ENCODE measurements at places on chromosomes 2 and 18.
A peak's percentile ranks its signal among the peaks of the same experiment; 100 is the strongest.

DNA sequence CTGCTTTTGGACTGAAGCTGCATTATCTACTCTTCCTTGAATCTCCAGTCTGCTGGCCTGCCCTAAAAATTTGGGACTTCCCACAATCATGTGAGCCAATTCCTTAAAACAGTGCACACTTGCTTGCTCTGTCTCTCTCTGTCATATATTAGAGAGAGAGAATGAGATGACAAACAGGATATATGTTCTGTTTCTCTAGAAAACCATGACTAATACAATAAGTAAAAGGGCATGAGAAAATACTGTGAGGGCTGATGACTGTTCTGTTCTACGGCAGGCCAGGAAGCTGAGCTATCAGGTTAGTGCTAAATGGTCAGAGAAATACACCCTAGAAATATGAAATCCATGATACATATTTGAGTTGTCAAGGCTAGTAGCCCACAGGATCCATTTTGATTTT lies 1896.8 kb upstream of the CELF4 start:
- no peak for DNase-seq

- DNase-seq: peak; percentile 5
Observed at GRCh38 chr18:42028247-42028832, 73.3 kb downstream of the PIK3C3 start.

DNA sequence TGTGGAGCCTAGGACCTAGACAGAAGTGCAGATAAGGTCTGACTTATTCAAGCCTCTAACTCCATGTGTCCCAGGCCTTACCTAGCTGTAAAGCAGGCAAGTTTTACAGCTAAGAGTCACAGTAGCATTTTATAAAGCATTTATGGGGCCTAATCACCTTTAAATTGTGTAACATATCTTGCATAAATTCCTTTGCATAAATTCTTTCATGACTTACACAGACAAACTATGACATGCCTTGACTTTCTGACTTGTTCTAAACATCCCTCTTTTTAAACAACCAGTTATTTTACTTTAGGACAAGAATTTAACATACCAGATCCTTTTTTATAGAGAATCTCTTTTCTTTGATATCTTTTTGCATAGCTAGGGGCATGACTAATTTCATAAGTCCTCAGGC lies 1257.8 kb upstream of the NRXN1 start:
- no peak for DNase-seq

- DNase-seq: no peak
Observed at GRCh38 chr2:230893841-230894781, 29.4 kb downstream of the ITM2C start.

GRCh38 chr18:42373584-42373983 lies 418.6 kb downstream of the PIK3C3 start:
- no peak for DNase-seq

- DNase-seq: no peak
Observed at GRCh38 chr2:60309941-60310660, 243.4 kb downstream of the BCL11A start.

DNA sequence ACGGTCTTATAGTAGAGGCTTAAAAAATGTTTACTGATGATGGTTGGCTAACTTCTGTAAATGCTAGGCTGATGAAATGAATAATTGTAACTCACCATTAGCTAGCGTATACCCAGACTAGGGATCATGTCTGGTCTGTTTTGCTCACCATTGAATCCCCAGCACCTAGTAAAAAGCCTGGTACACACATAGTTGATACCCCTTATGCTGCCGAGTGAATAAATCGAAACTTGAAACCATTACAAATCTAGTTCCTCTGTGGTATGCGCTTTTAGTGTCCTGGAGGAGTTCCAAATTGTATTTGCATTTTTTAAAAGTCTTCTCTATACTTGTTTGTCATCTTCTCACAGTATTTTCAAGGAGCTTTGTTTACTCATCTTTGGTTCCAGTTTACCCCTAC lies 1.3 kb downstream of the TAF1B start:
- DNase-seq: no peak

- DNase-seq: no peak
Observed at GRCh38 chr2:60899230-60899891, 18.0 kb downstream of the REL start.

DNA sequence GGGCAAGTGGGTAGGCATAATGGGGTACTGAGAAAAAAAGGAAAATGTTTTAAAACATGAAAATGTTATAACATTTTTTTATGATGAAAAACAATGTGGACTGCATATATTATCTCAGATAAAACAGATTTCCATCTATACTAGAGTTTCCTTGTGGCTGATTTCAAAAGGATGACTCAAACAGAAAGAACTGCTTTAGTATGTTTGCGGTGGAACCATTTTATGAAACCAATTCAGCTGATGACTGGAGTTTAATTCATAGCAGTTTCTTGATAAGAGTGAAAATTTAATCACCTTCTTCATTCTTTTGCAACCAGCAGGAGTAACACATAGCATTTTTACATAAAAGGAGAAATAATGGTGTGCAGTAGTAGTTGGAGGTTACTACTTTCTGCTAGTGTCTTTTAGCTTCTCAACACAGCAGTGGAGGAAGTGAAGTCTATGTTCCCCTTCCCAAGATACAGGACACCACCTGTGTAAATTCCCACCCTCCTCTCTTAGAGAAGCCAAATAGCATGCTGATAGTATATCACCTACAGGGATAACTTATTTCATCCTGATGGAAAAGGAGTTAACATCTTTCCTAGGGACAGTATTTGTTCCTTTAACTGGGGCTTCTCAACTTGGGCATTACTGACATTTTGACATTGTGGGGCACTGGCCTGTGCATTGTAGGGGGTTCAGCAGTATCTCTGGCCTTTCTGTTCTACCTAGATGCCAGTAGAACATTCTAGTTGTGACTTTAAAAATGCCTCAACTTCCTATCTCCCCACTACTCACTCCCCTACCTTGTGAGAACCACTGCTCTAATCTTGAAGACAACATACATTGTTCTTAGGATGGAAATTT lies 29.9 kb downstream of the PELI1 start:
- peak; percentile 92 for DNase-seq

GRCh38 chr2:192194265-192194865 lies 368 bp downstream of the TMEFF2 start:
- no peak for DNase-seq

GRCh38 chr2:128514555-128514955 lies 195.9 kb upstream of the HS6ST1 start:
- DNase-seq: no peak

- no peak for DNase-seq
Observed at GRCh38 chr2:167697948-167698347, 549.4 kb downstream of the STK39 start.

- DNase-seq: peak; percentile 28
Observed at GRCh38 chr2:170770606-170771420, 635 bp downstream of the ERICH2 start.

DNA sequence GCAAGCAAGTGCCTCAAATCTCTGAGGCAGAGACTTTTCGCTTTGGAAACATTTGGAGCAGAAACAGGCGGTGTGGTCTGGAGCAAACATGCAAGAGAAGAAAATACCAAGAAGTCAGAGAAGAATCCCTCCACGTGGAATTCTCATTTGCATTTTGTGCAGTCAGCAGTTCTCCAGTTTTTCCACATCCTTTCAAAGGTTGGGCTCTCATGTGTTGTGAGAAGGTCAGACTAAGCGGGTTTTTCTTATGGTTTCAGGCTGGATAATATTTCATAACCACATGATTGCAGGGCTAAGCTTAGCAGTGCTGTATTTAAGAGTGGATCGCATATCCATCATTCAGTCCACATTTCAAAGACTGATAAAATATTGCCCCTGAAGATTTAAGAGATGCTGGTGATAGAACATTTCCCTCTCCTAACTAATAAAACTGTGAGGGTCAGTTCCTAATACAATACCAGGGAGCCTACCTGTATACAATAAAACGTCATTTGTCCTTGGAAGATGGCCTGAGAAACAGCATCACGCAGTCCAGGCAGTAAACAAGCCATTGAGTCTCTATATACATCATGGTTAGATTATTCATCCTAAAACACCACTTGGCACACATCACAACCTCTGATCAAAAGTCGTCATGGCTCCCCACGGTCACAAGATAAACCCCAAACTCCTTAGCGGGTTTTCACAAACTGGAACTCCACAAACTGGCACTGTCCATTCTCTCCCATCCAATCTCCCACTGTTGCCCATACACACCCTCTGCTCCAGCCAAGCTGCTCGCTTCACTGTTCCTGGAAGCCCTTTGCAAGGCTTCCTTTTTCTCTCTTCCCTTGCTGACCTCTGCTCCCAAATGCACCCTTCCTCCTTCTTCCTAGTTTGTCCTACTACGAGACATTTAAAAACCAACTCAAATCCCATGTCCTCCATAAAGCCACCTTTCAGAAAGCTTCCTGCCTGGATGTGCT lies 31.5 kb downstream of the ANKRD44 start:
- no peak for DNase-seq

- no peak for DNase-seq
Observed at GRCh38 chr2:142140434-142140845, 9.6 kb upstream of the LRP1B start.

DNA sequence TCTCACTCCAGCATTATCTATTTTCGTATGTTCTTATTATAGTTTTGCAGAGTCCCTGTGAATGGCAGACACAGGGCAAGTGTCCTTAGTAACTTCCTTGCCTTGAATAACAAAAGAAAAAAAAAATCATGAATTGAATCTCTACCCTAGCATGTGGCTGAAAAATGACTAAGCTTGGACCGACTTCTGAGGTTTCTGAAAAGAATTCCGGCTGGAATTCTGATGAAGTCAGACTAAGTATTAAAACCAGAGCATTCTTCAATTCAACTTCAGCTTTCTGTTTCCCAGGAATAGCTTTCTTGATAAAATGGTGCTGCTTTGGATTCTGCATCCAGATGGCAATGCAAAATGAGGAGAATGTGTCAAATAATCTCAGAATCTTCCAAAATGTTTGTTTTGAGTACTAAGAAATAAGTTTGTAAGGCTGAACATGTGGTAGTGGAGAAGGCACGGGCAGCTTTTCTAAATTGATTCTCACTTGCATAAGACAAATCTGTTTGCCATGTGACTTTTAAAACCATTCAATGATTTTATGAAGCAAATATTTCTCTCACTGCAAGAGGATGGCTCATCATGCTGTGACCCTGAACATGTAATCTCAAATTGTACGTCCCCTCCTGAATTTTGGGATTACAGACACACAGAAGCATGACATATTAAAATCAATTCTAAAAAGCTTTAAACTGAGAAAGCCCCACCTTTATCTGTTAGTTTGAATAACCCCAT lies 1462.8 kb upstream of the LRRTM1 start:
- DNase-seq: no peak

GRCh38 chr2:146927080-146927711 lies 917.6 kb upstream of the ACVR2A start:
- DNase-seq: no peak

All from T-helper 2 cell (primary cell).